ENCODE measurements at places on chromosomes 16 and 17.

DNA sequence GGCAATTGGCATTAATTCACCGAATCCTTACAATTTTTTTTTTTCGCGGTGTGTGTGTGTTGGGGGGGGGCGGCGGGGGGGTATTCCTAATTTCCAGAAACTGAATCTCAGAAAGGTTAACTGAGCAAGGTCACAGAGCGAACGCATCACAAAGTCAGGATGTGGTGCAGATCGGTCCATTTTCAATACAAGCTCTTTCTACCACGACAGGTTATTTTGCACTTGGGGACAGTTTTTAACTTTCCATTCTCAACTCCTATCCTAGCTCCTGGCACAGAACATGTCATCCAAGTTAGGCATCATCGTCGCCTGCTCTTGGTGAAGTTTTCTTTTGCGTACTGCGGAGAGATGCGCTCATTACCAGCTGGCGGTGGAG is 15.4 kb upstream of the ERN1 start:
- DNase-seq, result no peak

DNA sequence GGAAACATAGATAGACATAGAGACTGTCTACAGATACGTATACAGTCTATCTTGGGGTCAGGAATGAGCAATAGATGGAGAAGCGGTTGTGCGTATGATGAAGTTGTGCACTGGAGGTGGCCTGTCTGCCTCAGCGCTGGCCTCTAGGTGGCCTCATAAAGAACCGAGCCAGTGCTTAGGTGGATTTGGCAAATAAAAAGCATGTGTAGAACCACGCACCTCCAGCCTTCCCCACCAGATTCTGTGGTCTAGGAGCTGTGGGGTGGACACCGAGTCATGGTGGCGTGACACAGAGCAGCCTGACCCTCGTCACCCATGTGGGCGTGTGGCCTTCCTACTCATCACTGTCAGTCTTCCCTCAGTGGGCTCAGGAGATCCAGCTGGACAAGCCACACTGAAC is 34.0 kb downstream of the PGS1 start:
- DNase-seq, result no peak

DNA sequence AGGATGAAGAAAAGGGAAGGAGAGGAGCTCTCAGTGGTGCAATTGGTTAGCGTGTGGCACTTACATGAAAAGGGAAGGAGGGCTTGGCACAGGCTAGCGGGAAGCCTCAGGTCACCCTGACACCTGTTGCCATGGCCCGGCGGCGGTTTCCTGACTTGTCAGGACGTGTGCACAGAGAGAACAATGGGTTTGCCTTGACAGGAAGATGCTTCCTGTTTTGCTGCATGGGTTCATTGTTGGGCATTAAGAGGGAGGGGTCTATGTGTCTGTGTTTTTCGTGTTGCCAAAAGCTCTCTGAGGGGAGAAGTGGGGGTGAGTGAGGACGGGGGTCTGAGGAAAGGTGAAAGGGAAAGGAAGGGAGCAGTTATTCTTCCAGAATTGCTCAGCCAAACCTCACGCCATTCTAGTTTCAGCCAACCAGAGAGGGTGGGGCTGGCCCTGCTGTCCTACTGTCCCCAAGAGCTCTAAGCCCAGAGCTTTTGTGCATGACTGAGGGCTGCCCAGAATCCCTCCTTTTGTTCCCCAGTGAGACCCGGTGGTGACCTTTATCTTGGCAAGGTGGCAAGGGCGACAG is 17.1 kb upstream of the CCR7 start:
- DNase-seq, result no peak

DNA sequence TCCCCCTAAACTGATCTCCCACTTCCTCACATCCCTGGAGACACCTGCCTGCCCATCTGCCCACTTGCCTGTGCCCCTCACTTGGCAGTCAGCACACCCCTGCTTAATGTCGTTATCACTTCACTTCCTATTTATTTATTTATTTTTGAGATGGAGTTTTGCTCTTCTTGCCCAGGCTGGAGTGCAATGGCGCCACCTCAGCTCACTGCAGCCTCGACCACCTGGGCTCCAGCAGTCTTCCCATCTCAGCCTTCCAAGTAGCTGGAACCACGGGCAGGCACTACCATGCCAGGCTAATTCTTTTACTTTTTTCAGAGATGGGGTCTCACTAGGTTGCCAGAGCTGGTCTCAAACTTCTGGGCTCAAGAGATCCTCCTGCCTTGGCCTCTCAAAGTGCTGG is 23.5 kb upstream of the PHOSPHO1 start:
- DNase-seq, result no peak

DNA sequence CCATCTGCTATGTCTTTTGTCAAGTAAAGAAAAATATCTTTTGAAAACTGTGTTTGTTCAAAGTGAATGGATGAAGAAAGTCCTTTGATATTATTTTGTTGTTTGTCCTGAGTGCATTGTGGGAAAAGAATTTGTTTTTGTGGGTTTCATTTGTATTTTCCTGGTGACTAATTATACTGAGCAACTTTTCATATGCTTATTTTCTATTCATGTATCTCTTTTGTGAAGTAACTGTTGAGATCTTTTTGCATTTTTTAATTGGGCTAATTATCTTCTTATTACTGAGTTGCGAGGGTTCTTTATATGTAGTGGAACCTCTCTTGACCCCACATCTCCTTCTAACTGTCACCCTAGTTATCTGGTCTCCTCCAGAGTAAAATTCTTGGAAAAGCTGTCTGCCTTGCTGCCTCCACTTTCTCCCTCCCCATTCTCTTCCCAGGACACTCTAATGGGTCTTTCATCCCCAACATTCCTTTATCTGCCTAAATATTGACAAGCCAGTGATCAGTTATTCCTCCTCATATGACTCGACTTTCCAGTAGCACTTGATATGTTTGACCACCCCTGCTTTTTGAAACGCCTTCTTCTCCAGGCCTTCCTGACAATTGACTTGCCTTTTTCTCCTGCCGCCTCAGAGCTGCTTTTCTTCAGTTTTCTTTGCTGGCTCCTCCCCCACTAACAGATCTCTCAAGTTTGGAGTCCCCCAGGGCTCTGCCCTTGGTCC is 117.6 kb upstream of the HAS3 start:
- peak; percentile 18 for DNase-seq

- no peak for DNase-seq
Measured at GRCh38 chr16:31063495-31063842, 10.6 kb downstream of the ZNF668 start.

DNA sequence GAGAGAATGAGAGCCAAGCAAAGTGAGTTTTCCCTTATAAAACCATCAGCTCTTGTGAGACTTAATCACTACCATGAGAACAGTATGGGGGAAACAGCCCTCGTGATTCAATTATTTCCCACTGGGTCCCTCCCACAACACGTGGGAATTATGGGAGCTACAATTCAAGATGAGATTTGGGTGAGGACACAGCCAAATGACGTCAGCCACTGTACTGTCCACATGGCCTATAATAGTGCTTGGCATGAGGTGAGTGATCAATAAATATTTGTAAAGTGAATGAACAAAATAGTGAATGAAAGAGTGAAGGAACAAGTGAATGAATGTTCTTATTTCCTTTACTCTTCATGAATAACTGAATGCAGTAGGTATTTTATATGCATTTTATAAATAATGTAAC is 199.1 kb upstream of the GOT2 start:
- DNase-seq, result no peak

- DNase-seq, result no peak
Measured at GRCh38 chr16:8782673-8783072, 14.8 kb downstream of the TMEM186 start.

DNA sequence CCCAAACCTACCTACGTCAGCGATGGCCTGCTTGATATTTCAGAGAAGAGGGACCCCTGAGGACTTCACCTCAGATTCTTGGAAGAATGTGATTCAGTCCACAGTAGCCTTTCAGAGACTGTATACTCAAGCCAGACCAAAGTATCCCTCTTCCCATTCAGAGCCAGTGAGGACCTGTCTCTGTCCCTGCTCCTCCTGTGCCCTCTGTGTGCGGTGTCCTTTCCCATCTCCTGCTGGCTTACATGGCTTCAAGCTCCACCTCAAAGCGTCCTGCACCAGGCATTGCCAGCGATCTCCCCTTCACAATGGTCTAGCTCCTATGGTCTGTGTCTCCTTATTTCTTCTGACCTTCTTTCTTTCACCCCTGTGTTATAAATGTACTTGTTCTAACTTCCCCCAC is 39.5 kb upstream of the HLF start:
- DNase-seq, result no peak

DNA sequence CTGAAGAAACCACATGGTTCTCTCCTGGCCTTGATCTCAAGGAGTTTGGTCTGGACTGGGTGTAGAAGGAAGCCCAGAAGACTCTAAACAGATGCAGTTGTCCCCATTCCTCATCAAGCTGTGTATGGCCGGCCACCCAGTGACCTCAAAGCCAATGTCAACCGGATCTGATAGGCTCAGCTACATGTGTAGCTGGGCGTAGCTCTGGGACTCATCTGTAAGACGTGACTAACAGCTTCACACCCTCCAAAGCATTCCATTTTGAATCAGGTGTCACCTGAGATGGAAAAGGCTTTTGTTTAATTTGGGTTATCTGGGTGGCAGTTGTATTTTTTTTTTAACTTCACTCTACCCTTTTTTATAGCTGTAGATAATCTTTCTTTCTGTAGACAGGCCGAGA is 130.4 kb downstream of the ABCC12 start:
- DNase-seq, result no peak

DNA sequence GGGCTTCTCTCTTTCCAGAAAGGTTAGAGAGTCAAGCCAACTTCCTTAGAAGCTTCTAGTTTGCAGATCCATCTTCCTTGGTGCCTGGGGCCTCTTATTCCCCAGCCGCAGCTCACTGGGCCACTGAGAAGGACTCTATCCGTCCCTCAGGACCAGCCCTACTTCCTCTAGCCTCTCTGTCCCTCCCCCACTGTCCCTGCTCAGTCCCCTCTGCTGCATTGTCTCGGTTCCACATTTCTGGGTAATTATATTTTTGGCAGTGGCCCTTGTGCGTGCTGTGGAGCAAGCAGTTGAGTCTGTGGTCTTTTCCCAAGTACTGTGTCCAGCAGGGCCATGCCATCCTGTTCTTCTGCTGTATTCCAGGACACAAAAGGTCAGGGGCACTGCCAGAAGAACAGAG is 17.8 kb downstream of the IRX3 start:
- no peak for DNase-seq

GRCh38 chr16:86955136-86955855 is 361.9 kb downstream of the C16orf95 start:
- no peak for DNase-seq

GRCh38 chr17:63439687-63440086 is 6.4 kb downstream of the CYB561 start:
- no peak for DNase-seq

DNA sequence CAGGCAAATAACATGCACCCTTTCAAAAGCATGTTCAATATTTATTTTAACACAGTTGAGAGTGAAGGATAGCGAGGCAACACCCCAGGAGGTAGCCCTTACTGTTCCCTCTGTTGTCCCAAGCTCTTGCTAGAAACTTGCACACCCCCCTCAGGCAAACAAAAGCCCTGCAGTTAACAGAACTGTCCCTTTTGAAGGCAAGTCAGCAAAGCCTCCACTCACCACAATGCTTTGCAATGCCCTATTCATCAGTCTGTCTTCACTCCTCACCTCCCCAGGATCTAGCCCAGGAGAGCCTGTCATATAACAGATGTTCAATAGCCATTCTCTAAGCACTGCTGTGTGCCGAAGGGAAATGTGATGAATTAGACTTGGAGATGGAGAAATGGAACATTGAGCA is 3.5 kb upstream of the CNEP1R1 start:
- DNase-seq, result no peak

- DNase-seq, result no peak
Measured at GRCh38 chr17:33777674-33778073, 477.4 kb upstream of the CCL2 start.

GRCh38 chr16:69318177-69318910 is 7.2 kb downstream of the VPS4A start:
- DNase-seq, result no peak

DNA sequence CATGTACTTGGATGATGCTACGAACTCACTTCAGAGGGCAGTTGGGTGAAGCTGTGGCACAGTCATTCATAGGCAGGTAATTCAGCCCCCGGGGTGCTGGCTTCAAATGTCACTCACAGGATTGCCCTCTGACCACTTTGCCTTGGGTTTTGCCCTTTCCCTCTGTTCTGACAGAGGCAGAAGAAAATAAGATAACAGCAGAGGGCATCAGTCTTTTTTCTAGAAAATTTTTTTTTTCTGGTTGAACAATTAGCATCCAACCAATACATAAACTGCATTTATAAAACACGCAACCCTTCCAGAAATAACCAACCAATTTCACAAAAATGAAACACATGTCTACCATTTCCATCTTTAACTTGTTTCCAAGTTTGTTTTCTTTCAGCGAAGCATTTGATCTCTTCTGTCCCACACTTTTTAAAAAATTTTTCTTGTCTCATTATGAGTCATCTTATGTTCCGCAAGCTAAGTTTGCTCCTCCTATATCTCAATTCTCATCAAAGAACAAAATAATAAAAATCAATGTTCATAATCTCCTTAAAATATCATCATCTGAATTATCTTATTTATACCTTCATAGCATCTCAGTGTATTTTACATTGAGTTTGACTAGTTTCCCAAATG is 15.6 kb downstream of the NACA2 start:
- DNase-seq, result no peak

DNA sequence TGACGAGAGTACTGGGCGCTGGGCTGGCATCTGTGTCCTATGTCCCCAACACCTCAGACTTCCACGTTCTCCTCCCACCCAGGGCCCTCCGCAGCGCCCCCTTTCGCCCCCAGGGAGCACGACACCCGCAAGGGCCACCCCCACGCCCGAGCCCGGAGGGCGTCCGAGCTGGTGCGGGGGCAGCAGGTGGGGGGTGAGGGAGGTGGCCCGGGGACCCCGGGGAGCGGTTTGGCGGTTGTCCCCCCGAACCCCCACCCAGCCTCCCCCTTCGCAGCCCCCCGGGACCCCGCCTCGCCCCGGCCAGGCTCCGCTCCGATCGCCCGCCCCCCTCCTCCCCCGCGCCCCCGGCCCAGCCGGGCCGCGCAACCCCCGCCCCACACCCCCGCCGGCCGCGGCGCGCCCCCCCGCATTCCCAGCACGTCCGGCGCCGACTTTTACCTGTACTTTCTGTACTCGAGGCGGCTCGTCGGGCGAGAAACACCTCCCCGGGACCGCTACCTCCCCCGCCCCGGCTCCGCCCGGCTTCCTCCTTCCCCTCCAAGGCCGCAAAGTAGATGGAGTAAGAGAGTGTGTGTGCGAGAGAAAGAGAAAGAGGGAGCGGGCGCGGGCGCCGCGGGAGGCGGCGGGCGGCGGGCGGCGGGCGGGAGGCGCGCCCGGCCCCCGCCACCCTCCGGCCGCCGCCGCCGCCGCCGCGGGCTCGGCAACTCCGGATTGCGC is 901 bp downstream of the CDYL2 start:
- DNase-seq, result peak; percentile 41

GRCh38 chr17:42675965-42676423 is 800 bp downstream of the PLEKHH3 start:
- peak; percentile 29 for DNase-seq

DNA sequence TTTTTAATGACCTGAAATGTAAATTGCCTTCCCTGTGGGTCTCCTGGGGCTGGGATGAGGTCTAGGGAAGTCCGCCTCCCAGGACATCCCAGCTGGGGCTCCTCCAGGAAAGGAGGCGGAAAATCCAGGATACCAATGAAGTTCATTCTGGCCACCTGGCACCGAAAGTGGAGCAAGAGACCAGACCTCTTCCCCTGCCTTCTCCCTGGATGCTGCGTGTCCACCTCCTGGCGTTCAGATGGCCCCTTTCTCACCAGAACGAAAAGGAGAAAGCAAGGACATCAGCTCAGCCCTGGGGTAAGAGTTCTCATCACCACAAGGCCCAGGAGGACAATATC is 20.4 kb downstream of the RBFOX3 start:
- DNase-seq, result no peak

- DNase-seq, result peak; percentile 74
Measured at GRCh38 chr17:39026980-39027451, 59.8 kb upstream of the FBXO47 start.
